ENCODE measurements at places on chromosomes 4 and X.

- peak; percentile 2 for DNase-seq
Measured at GRCh38 chrX:84634201-84634782, 132.0 kb upstream of the HDX start.

DNA sequence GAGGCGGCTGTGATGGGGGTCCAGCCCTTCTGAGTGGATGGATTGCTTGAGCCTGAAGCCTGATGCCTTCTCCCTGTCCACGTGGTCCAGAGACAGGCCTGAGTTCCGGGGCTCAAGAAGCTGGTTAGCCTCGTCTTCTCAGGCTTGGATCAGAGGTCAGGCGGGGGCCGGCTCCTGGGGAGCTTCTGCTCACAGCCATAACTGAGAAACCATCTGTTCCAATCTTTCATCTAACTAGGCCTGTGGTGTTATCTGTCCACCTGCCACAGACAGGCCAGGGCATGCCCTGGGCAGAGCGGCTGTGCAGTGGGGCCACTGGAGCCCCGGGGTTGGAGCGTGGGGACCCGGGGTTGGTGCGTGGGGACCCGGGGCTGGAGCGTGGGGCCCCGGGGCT, 63.1 kb downstream of the SORCS2 start:
- DNase-seq = no peak

DNA sequence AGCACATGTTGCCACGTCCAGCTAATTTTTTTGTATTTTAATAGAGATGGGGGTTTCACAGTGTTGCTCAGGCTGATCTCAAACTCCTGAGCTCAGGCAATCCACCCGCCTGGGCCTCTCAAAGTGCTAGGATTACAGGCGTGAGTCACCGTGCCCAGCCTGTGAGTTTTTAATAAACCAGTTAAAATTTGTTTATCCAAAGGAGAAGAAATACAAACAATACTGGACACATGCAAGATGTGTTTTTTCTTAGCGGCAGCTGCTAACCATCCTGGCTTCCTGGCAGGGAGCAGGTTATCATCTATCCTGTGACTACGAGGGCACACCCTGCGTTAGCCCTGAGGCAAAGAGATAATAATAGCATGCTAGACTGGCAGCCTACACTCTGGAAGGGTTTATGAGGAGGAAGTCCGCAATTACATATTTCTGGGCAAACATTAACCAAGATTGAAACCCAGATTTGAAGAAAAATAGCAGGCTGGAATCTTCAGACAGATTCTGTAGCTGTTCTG, 191.4 kb downstream of the SPRY1 start:
- DNase-seq = no peak

GRCh38 chr4:163611182-163611581, 116.7 kb downstream of the TMA16 start:
- no peak for DNase-seq

DNA sequence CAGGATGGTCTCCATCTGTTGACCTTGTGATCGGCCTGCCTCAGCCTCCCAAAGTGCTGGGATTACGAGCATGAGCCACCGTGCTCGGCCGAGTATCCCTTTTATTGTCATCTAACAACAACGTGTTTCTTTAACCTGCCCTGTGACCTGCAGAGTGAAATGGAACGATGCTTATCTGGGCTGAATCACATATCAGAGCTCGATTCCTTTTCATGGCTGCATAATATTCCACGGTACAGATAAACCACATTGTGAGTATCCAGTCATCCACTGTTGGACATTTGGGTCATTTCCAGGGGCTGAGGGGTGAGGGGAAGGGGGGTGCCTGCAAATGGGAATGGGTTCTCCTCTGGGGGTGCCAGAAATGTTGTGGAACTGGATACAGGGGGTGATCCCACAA, 260.0 kb downstream of the ASMT start:
- DNase-seq = no peak

DNA sequence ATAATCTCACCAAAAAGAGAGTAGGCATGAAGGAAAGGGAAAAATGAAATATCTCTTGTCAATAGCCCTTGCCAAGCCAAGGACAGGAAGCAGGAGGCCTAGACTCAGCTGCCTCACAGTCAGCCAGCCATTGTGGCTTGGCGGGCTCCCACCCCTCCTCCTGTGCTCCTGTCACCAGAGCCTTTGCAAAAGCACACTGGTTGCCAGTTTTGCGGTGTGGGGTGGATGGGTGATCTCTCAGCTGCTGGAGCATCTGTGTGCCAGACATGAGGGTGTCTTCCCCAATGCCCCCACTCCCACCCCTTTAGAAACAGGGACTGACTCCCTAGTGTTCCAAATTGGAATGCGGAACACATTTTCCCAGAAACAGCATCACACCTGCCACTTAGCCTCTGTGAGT, 26.1 kb downstream of the ARHGEF6 start:
- peak; percentile 8 for DNase-seq

DNA sequence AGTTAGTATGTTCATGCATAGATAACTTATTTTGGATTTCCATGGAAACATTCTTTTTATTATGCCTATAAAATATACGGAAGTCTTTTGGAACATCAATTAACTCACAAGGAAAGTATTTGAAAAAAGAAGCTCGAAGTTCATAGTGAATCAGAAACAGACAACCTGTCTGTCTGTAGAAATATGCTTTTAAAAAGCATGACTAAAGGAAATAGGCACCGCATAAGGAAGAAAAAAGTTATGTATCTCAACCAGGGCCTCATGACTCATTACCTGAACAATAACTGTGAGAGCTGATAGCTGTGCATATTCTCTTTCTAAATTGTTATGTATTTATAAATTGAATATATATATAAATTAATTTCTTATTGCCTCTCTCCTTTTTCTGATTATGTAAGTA, 324.1 kb downstream of the TLL1 start:
- no peak for DNase-seq

- no peak for DNase-seq
Measured at GRCh38 chrX:155745792-155746191, 133.0 kb upstream of the TMLHE start.

DNA sequence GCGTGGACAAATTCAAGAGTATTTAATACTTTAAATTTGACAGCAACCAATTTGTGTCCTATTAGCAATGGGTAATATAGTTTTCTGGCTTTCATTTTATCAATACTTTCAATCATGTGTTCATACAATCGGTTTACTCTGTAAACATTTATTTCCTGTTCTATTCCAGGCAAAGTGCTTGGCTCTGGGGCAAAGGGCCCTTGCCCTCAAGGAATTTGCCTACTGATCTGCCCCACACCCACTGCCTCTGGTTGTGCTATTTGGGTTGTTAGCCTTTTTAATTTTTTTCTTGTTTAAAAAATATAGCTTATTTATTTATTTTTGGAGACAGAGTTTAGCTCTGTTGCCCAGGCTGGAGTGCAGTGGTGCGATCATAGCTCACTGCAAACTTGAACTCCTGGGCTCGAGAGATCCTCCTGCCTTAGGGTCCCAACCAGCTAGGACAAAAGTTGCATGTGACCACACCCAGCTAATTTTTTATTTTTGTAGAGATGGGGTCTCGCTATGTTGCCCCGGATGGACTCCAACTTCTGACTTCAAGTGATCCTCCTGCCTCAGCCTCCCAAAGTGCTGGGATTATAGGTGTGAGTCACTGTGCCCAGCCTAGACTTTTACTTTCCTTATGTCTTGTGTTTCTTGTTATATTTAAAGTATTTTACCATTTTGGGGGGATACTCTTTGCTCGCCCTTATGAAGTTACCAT, 30.7 kb upstream of the CBR4 start:
- no peak for DNase-seq

DNA sequence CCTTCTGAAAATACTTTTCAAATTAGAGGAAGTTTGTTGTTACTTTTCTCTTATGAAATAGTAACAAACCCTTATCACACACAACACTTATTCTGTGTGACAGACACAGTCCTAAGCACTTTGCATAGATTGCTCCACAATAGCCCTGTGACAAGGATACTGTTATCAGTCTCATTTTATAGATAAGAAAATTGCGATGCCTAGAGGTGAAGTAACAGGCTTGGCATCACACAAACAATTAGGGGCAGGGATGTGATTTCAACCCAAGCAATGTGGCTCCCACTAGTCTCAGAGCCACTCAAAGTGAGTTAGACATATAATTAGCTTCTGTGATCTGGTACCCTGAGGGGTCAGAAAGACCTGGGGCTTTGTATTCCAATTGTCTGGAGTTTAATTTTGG, 339.9 kb downstream of the FBXO8 start:
- no peak for DNase-seq

DNA sequence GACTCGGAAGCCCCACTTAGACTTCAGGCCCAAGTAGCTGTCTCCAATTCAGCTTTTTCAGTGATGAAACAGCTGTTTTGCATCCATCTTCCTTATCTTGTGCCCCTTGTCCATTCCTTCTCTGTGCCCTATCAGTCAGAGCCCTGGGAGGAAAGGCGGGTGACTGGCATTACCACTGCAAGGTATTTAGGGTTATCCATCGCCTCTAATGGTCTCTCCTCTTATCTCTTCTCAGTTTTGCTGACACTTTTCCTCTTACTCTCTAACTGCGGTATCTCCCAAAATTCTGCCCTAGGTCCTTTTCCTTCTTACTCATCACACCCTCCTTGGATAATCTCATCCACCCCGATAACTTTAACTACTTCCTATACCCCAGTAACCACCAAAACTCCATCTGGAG, 13.7 kb downstream of the GAB3 start:
- DNase-seq = no peak

DNA sequence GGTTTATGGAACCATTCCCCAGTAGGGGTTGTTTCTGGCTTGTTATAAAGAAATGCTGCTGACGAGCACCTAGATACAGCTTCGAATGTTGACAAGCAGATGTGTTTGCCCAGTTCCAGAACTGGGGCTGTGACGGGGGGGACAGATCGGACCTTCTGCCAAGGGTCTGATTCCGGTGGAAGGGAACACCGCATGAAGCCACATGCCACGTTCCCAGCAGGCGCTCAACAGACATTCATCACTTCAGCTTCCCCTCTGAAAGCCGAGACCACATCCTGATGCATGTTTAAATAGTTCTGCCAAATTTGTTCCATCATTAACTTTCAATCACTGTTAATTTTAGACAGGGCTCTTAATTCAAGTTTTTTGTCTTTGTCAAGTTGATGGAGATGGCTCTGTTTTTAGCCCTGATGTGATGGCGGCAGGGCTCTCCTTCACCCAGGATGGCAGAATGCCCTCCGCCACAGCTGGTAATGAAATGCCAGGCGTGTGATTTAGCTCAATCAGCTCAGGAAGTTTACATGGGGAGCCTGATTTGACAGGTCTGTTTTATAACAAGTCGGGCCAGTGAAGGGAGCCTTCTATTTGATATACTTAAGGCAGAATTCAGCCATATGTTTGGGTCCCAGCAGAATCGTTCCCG, 57.4 kb downstream of the PSAPL1 start:
- DNase-seq = no peak

Data from neural progenitor cell (in vitro differentiated cells).